Cerebellar nuclear complex (tissue), 1 donor: ENCODE measurements at places on chromosomes 12 and 14.
A peak's percentile ranks its signal among the peaks of the same experiment; 100 is the strongest.

GRCh38 chr14:95291859-95292542, 27.7 kb downstream of the CLMN start:
- no peak for DNase-seq

GRCh38 chr14:68312884-68313610, 479.8 kb downstream of the ZFP36L1 start:
- DNase-seq, result no peak

DNA sequence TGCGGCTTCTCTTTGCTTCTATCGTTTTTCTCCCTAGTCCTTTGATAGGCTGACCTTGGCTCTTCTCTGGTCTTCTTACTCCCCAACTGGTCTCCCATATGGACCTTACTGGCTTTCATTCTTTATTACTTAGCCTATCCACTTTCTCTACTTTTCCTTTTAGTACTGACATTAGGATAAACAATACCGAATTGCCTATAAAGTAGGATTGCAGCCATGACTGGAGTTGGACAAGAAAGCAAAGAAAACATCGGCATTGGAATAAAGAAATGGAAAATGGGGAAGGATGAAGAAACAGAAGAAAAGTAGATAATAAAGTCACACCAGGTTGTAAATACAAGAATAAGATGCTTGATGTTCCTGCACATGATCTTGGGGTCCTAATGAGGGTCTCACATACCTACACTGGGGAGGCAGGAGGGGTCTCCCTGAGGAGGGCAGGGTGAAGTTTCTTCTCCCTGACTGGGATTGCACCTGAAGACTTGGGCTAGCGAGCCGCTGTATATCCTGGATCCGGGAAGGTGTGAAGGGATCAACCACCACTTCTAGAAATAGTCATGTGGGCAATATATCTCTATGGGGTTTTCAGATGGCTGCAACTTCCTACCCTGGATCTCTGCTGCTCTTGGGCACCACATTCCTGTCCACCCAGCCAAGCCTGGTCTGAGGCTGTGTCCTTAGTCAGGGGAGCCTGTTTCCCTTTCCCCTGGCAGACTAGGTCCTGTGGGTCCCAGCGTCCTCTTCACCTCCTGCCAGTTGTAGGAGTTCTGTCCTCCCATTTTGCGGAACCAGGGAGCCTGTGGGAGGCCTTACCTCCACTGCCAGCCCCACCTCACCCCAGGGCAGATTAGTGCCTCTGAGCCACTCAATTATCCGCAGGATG, 13.1 kb downstream of the NKX2-1 start:
- no peak for DNase-seq

DNA sequence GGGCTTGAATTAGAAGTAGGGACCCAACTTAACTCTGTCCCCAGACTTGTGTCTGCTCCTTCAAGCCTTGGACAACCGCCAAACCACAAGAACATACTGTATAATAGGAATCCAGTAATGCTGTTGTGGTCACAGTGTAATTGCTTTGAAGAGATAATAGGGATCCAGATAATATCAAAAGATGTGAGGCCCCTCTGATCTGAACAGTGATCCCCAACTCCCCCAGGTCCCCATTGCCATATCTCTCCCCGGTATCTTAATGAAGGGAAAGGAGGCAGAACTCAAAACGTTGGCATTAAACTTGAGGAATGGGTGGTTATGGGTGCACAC, 8.5 kb upstream of the PLEKHH1 start:
- DNase-seq, result no peak

DNA sequence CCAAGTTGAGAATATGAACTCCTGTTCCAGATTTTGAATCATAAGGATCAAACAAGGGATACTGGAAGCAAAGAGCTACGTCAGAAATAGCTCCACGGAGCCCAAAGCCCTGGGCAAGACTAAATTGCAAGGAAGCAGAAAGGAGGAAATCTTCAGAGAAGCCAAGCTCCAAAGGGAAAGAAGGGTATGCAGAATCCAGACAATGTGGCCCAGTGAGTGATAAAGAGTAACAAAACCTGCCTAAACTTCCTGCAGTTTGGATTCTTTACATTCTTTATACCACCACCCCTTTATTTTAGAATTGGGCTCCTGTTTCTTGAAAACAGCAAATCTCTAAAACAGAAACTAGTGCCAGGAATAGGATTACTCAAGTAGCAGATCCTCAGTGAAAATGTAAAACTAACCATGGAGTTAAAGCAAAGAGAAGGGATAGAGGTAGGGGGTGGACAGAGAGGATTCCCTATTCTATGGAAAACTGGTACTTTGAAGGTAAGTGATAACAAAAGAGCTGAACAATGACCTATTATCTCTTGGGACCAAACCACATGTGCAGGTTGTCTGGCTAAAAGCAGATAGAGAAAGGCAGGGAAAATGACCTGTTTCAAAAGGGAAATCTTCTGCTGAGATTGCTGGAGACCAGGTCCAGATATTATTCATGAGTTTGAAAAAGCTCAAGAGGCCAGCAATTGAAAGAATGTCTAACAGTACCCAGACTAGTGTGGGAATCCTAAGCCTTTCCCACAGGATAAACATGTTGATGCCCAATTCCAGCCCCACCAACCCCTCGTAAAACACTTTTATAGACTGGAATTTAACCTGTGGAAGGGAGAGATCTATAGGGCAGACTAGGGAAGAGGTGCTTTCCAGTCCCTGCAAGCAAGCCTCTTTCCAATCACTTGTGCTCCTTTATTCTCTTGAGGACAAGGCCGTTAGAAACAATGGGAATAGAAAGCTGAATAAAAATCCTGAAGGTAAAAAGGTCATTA, 24.5 kb downstream of the MBIP start:
- DNase-seq, result no peak

- no peak for DNase-seq
Measured at GRCh38 chr14:69464829-69465228, 19.7 kb upstream of the PLEKHD1 start.

GRCh38 chr12:873954-874353, 75.5 kb downstream of the RAD52 start:
- DNase-seq, result no peak

DNA sequence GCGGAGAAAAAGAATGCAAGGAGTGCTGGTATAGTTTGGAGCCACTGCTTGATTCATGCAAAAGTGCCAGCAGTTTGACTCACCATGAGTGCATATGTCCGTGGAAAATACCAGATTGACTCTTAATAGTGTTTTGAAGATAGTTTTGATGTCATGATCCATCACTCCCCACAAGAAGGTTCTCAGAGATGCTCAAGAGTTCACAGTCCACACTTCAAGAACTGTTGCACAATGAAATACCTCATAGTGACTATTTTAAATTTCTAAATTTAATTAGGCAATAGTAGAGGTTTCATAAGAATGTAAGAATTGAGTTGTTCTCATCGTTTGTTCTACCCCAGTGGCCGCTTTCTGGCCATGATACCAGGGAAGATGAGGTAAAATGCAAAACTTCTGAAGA, 286.6 kb upstream of the RGS6 start:
- DNase-seq, result no peak

DNA sequence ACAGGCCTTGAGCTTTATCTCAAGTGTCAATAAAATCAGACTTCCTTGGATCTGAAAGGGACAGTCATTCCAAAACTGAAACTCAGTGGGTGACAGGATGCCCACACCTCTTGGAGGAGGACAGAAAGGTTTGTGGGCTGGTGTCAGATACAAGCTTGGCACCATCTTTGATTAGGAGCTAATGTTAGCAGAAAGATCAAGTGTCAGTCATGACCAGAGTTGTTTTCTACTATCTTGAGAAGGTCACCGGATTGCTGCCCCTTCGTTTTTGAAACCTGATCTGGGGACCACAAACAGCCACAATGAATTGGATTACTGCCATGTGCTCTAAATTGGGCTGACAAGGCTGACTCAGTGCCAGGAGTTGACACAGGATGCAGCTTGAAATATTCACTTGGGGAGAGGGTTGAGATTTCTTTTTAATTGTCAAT, 88.3 kb downstream of the OTOGL start:
- no peak for DNase-seq

DNA sequence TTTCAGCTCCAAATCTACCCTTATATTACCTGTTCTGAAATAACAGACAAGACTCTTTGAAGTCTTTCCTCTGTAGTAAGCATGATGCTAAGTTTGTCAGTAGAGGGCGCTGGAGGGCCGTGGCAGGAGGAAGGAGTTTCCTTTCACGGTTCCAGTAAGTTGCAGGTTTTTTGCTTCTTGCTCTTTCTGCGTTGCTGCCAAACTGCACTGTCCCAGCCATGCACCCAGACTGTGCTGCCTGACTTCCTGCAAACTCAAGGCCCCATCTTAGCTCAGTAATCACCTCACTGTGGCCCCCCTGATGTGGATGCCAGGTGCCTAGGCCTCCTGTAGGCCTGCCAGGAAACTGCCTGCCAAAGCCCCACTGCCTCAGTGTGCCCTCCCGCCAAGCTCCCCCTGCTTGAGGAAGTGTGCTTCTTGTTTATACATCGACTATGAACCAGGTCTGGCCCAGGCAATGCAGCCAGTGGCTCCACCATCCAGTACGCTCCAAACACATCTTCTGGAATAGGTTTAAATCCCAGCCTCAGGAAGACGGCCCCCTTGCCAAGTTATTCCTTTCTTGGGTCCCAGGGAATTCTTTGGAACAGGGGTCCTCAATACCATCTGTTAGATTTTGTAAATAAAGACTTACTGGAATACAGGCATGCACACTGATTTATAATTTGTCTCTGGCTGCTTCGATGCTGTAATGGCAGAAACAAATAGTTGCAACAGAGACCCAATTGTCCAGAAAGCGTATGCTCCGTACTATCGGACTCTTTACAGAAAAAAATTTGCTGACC, 193.7 kb upstream of the LRIG3 start:
- DNase-seq, result no peak

GRCh38 chr14:30211326-30211725, 283.7 kb upstream of the PRKD1 start:
- DNase-seq, result no peak

- DNase-seq, result no peak
Measured at GRCh38 chr14:63543826-63544406, 739 bp upstream of the PPP2R5E start.

DNA sequence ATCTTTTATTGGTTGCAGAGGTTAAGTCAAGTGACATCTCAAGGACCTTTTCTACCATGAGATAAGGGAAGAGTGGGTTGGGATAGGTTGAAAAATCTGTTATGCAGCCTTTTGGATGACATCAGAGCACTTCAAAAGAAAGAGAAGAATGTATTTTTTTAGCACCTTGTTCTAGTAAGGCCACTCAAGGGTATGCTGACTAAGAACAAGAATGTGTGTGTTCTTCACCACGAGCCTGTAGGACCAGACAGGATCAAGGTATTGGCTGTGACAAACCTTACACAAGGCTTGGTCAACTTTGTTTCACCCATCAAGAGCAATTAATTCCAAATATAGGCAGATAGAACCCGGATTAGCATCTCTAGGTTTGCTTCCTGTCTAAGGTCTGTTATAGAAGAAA, 142.5 kb downstream of the SAMD4A start:
- no peak for DNase-seq

- peak; percentile 23 for DNase-seq
Measured at GRCh38 chr14:66508846-66509621, 1.1 kb downstream of the GPHN start.

- DNase-seq, result no peak
Measured at GRCh38 chr14:75702122-75702521, 41.1 kb downstream of the TTLL5 start.

GRCh38 chr12:38744041-38744440, 161.3 kb downstream of the CPNE8 start:
- no peak for DNase-seq

DNA sequence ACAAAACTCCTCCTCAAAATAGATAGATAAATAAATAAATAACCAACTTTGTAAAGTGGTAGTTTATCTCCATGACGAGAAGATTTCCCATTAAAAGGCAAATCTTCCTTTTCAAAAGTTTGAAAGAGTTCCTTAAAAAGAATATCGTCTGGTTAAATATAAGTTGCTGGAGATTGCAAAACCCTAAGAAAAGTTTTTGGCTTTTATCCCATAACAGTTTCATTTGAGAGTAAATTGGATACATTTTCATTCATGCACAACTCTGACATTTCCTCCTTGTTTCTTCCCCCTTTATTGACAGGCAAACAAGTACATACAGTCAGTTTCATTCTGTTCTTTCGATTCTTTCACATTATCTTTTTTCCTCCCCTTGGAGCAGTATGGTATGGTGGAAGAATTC, 45.4 kb upstream of the BTG1 start:
- DNase-seq, result no peak

GRCh38 chr14:68755016-68755353, 37.9 kb downstream of the ZFP36L1 start:
- no peak for DNase-seq

GRCh38 chr12:121724925-121725324, 12.4 kb downstream of the TMEM120B start:
- no peak for DNase-seq

DNA sequence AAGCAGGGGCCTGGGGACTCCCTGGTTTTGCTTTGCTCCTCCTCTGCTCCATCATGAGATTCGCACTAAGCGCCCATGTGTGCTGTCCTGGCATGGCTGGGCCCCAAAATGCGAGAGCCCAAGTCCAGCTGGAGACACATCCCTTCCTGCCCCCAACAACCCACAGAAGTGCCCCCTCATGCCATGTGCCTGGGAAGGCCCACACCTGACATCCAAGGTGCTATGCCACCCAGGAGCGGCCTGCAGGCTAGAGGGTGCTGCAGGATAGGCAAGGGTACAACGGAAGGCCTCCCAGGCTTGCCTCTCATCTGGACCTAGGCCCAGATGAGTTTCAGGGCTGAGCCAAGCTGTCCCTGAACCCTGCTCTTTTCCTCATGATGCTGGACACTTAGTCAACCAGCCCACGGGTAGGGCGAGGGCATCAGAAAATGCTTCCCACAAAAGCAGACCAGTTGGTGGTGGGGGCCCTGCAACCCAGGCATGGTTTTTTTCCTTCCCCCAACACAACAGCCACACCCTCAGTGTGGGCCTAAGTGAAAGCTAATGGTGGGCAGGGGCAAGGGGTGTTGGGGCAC, 13.2 kb upstream of the KRT80 start:
- no peak for DNase-seq

DNA sequence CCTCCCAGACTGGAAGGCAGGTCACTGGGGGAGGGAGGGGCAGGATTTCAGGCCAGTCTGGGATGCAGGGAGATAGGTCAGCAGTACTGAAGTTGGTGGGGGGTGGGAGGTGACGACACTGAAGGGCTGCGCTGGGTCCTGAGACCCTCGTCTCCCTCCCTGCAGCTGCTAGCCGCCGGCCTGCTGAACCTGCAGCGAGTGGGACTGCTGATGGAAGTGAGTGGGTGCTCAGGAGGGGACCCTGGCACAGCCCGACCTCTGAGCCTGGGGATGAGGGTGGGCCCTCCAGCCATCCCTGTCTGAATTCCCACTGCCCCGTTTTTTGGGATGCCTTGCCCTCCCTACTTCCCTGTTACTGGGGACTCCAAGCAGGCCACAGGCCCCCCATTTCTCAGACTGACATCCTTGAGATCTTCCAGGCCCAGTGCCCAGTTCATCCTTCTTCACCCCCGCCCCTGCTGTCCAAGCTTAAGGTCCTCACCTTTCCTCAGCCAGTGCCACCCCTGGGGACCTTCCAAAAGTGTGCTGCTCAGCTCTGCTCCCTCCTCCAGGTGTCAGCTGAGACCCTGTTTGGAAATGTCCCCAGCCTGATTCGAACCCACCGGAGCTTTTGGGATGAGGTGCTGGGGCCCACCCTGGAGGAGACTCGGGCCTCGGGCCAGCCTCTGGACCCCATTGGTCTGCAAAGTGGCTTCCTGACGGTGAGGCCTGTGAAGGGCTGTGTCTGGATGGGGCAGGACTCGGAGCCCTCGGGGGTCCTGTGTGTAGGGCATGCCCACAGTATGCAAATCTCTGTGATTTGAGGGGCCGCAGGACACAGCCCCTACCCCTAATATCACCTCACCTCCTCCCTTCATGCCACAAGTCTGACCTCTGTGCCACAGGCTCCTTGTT, 5.5 kb downstream of the PLEKHG6 start:
- DNase-seq, result no peak

- DNase-seq, result no peak
Measured at GRCh38 chr12:1080520-1081223, 89.6 kb downstream of the ERC1 start.
